ENCODE measurements at places on chromosomes 1 and 21.

DNA sequence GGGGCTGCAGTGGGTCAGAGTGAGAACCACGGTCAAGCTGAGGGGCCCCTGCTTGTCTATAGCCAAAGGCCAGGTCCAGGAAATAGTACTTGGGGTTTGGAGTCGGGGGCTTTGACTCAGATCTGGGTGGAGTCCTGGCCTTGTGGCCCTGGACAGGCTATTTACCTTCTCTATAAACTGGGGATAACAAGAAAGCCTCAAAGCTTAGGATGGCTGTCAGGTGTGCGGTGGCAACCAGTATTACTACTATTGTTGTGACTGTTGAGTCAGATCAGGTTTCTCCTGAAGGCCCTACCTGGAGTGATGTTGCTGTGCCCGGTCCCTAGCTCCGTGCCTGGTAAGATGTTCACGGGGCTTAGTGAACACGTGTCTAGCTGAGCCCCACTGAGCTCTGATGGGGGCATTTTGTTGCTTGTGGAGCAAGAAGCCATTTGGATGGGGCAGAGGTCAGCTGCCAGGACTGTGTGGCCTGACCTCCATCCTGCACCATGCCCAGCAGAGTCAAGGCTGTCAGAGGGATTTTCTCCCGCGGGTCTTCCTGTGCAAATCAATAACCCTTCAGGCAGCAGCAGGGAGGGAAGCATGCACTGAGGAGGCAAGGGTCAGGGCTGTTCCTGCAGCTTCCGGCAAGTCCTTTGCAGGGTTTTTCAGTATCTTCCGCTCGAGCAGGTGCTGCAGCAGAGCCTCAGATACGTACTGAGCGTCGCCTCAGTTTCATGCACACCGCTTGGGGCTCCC, 170.3 kb downstream of the CAMTA1 start:
- no peak for DNase-seq

GRCh38 chr1:164440232-164440631, 118.8 kb upstream of the PBX1 start:
- no peak for DNase-seq

DNA sequence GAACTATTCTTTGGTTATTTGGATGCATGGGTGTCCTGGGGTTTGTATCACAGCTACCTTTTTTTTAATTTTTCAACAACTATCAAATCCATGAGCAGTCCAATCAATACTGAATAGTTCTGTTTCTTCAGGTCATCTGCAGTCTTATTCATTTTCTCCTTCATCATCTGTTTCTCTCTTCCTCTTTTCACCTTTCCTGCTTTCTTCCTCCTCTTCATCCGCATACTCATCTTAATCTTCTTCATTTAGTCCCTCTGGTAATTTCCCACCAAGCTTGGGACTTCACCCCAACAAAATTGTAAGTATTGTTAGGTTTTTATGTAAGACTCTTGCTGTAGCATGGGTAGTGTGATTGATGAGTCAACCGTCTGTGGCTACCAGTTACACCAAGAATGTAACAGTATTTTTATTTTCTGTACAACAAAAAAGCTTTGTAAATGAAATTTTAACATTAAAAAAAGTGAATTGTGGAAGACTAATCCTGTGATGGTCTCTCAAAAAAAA, 184.1 kb upstream of the RNPC3 start:
- DNase-seq: no peak

DNA sequence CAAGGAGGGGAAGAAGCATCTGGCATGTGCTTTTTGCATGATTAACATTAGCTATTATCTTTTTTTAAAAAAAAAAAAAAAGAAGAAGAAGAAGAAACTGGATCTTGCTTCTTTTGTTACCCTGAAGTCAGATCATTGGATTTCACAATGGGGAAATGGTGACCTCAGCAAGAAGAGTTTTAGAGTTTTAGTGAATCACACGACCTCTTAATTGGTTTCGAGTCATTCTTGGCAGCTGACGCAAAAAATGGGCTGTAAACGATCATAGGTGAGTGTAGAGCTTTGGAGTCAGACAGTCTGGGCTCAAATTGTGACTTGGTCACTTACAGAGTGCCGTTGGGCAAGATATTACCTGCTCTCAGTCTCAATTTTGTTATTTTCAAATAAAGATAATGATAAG, 33.3 kb upstream of the PGBD5 start:
- DNase-seq: no peak

DNA sequence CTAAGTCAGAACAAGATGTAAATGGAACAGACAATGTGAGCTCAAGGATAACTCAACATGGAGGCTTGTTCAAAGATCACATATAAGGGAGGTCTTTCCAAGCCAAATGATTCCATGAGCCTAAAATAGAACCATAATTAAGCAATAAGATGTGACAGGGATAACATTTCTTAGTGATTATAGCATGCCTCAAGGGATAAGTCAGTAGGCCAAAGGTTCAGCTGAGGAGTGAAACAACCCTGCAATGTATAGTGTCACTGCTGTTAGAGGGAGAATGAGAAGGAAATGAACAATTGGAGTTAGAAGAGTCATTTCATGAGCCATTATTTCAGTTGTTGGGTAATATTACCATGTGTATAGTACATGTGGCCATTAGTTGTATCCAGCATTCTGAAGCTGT, 25.0 kb downstream of the GORAB start:
- DNase-seq: no peak

DNA sequence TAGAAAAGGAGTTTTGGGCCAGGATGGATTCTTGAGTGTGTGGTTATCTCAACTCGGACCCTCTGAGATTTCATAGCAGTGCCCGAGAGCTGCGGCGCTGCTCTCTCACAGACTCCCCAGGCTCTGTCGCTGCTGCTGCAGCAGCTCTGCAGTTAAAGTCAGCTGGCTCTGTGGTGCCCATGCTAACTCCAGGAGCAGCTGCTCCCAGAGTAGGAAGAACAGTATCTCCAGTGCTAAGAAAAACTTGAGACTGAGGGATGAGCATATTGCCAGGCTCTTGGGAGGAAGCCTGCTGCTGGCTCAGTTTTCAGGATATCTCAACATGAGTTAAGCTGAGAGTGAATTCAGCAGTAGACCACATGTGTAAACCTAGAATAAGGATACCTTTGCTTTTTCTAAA, 4.5 kb downstream of the LCE2D start:
- DNase-seq: no peak

DNA sequence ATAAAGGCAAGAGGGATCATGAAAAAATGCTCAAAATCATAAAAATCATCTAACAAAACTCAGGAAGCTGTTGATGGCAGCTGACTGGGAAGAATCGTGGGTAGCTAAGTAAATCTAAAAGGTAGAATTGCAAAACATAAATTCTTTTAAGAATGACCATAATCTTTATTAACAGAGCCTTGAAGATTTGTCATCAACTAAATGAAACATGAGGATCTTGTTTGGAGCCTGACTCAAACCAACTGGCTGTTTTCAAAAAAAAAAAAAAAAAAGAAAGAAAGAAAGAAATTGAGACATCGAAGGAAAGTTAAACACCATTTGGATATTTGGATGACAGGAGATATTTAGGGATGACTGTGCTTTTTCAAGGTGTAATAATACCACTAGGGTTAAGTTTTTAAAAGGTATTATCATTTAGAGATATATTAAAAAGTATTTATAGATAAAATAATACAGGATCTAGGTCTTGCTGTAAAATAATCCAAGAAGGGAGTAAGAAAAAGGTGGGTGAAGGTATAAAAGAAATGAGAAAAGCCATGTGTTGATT, 48.6 kb downstream of the CD34 start:
- no peak for DNase-seq

DNA sequence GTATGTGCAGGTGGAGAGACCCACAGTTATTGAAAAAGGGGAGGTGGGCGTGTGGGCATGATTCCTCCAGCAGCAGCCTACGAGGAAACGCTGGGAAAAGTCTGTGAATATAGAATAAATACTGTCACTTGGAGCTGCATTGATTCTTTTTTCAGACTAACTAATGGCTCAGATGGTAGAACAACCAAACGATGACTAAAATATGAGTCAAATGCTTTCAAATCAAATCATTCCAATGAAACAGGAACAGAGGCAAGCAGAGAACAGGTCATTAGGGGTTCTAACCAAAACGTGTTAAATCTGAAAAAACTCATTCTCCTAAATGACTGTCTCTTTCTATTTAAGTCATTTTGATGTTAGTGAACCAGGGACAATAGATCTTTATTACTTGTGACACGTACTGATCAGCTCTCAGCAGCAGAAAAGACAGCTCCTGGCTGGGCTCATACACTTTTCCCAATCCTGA, 35.1 kb upstream of the SEC16B start:
- DNase-seq: no peak

DNA sequence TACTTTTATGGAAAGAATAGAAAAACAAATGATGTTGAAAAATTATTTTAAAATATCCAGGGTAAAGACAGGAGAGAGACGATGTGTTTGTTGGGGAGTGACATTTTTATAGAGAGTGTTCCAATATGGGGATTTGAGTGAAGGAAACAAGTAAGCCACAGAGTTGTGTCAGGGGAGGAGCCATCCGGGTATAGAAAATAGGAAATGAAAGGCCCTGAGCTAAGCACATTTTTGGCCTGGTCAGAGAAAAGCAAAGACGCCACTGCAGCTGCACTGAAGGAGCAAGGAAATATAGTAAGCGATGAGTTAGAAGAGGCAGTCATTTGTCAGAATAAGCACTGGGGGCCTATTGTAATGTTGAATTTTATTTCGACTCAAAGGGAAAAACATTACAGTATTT, 107.3 kb upstream of the ADGRL4 start:
- DNase-seq: no peak

DNA sequence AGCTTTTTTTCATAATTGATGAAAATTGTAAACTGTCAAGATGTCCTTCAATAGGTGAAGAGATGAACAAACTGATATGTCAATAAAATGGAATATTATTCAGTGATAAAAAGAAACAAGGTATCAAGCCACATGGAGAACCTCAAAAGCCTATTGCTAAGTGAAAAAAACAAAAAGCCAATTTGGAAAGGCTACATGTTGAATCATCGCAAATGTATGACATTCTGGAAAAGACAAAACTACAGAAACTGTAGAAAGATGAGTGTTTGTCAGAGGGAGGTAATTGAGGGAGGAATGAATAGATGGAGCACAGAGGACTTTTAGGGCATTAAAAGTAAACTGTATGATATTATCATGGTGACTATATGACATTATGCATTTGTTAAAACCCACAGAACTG, 34.5 kb upstream of the USP25 start:
- no peak for DNase-seq

DNA sequence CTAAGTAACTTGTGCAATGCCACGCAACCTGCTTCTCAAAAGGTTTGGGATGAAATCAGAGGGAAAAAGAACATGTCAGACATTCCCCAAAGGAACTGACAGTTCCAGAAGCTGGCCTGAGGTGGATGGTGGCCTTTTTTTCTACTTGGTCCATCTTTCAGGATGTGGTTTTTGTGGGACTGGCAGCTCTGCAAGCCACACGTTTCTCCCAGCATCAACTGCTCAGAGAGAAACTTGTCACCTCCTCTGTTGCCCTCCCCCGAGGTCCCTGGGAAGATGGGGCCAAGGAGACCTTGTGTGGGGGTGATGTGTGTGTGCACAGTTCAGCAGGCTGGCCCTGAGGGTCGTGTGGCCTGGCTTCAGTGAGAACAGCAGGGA, 2.5 kb upstream of the DHRS3 start:
- peak; percentile 32 for DNase-seq

DNA sequence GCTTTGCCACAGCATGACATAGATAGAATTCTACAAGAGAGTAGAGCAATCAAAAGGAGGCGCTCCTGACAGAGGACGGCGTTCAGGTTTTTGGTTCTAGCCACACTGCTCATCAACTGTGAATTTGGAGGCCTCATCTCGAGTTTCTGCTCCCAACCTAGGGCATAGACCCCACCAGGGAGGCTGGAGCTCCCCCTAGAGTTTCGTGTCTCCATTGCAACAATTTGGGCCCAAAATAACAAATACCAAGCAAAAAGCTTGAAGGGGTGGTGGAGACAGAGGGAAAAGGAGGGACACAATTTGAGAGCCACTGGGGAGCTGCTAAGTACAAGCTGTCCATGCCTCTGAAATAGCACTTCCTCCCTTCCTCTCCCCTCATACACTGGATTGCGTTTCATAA, 297.0 kb downstream of the GPATCH2 start:
- no peak for DNase-seq

GRCh38 chr1:93056649-93057048, 22.4 kb upstream of the MTF2 start:
- no peak for DNase-seq

- DNase-seq: no peak
Measured at GRCh38 chr21:36636439-36636838, 62.5 kb upstream of the SIM2 start.

DNA sequence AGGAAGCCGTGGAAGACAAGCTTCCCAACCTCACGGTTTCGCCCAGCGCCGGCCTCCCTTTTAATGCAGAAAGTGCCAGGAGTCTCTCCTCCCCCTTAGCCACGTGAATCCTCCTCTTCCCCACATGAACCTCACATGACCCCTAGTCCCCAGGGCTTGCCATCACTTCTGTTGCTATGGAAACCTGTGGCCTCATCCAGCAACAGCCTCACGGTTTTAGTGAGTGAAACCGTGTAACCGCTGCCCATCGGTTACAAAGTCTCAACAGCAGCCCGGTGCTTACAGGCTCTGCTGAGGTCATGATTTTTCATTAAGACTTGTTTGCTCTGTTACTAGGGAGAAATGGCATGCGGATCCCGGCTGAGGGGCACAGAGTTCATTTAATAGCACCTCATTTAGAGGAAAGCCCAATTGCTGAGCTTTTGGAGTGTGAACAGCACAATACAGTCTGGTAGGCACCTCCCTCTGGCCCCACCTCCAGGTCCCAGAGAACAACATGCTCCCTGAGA, 143.2 kb upstream of the BACE2 start:
- DNase-seq: no peak

GRCh38 chr21:42784276-42784675, 95.1 kb downstream of the WDR4 start:
- DNase-seq: no peak

GRCh38 chr1:235015291-235015985, 113.2 kb downstream of the TOMM20 start:
- DNase-seq: peak; percentile 19

- no peak for DNase-seq
Measured at GRCh38 chr1:205453466-205453865, 2.4 kb downstream of the BLACAT1 start.

GRCh38 chr21:42654913-42655795, 1.7 kb downstream of the PDE9A start:
- DNase-seq: no peak

GRCh38 chr1:234125283-234125682, 220.8 kb downstream of the SLC35F3 start:
- no peak for DNase-seq

- DNase-seq: no peak
Measured at GRCh38 chr1:232308616-232309015, 321.3 kb downstream of the SIPA1L2 start.
